ENCODE measurements at places on chromosomes 6 and 20.
A peak's percentile ranks its signal among the peaks of the same experiment; 100 is the strongest.

DNA sequence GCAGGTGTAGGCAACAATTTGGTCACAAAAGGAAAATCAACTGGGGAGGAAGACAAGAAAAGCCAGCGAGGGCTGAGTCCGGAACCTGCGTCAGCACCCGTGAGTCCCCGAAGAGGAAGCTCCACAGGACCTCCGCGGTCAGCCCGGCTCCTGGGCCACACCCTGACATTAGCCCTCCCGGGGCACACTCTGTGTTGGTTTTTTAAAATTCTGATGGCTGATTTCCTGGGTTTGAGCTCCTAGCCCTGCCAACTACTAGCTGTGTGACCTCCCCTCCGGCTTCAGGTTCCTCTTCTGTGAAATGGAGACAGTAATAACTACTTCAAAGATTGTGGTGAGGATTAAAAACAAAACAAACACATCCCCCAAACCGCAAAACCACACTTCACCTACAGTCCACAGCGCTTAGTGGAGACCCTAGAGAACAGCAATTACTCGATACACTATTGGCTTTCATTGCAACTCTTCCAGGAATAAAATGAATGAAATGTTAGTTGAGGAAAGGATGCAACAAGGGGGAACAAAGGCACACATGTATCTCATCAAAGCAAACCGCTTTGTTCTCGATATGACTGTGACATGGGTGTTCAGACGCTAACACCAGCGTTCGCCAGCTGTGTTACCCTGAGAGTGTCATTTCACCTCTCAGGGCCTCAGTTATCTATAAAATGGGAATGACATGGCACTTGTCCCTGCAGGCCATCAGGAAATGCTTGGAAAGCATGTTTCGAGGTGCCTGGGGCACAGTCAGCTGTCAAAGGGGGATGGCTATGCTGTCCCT lies 985 bp downstream of the ZBP1 start:
- ATAC-seq, result peak; percentile 20

- no peak for ATAC-seq
These were observed 92.4 kb downstream of the ASXL1 start for GRCh38 chr20:32450484-32451061.

GRCh38 chr6:149271348-149272340 lies 45.9 kb upstream of the TAB2 start:
- peak; percentile 66 for ATAC-seq

GRCh38 chr20:32159766-32160221 lies 47.7 kb downstream of the PLAGL2 start:
- ATAC-seq, result no peak

GRCh38 chr6:137519629-137520176 lies 25.5 kb upstream of the OLIG3 start:
- no peak for ATAC-seq

DNA sequence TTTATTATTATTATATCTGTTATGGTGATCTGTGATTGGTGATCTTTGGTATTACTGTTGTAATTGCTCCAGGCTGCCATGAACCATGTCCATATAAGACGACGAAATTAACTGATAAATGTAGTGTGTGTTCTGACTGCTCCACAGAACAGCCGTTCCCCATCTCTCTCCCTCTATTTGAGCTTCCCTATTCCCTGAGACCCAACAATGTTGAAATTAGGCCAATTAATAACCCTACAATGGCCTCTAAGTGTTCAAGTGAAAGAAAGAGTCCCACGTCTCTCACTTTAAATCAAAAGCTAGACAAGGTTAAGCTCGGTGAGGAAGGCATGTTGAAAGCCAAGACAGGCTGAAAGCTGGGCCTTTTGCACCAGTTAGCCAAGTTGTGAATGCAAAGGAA lies 51.6 kb downstream of the ZFP64 start:
- no peak for ATAC-seq

GRCh38 chr20:18272451-18272850 lies 15.9 kb upstream of the ZNF133 start:
- ATAC-seq, result peak; percentile 47

GRCh38 chr6:20137837-20138236 lies 74.4 kb downstream of the MBOAT1 start:
- ATAC-seq, result no peak

DNA sequence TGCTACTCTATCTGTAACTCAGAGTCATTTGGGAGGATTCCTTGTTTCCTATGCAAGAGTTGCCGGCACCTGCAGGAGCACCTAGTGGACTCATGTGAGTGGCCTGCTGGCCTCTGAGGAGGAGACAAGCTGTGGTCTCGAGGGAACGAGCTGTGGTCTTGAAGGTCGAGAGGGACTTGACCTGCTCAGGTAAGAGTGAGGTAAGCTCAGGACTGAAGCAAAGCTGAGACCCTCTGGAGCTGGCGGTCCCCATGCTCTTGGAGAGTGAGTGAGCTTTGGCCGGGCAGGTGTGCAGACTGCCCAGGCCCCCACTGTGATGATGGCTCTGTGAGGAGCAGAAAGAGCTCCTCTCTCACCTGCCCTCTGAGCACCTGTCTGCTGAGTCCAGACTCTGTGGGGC lies 214.3 kb downstream of the MYLK4 start:
- no peak for ATAC-seq

- no peak for ATAC-seq
These were observed 8.5 kb upstream of the DLGAP4 start for GRCh38 chr20:36297656-36298055.

DNA sequence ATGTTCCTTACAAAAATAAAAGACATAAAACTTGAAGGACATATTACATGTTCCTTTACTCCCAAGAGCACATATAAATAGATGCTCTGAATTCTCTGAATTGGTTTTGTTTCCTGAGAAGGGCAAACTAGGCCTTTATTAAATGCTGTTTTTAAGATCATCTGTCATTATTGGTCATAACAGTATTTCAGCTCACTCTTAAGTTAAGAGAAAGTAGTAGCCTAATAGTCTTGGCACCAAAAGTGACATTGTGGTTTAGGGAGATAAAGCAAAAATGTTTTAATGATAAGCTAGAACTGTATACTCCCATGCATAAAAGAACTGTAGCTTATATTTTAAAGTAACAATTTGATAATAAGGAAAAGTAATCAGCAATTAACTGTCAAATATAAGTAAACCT lies 361.1 kb upstream of the PTCHD4 start:
- no peak for ATAC-seq

- no peak for ATAC-seq
These were observed 292.2 kb upstream of the QKI start for GRCh38 chr6:163122365-163122764.

GRCh38 chr20:19104186-19104585 lies 108.3 kb upstream of the SLC24A3 start:
- no peak for ATAC-seq

DNA sequence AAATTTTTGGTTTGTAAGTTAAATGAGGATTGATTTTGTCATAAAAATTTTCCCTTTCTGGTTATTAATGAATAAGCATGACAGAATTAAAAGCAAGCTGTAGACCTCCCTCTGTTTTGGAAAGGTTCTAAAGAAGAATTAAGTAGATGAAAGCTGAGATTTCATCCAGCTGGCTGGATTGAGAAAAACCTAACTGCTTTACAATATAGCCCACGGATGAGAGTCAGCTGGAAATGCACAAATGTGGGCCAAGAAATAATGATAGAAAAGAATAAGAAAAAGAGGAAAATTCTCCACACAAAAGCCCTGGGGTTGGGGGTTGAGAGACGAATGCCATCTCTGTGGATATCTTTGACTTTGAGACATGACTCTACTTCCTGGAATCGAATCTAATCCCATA lies 631.6 kb downstream of the HDGFL1 start:
- no peak for ATAC-seq

All from esophagus mucosa (tissue), 1 donor.